ENCODE measurements at places on chromosomes 13 and 19.

GRCh38 chr13:48892053-48892687, 83.5 kb upstream of the FNDC3A start:
- no peak for DNase-seq

GRCh38 chr19:49492573-49493405, 3.4 kb upstream of the RPS11 start:
- DNase-seq: no peak

- DNase-seq: peak; percentile 17
Measured at GRCh38 chr13:20231839-20232555, at the start of gene GJB6. Gene GJB6 (minus strand): TSS chr13:20232319. CDS start chr13:20223480, 8,839 bp downstream.

DNA sequence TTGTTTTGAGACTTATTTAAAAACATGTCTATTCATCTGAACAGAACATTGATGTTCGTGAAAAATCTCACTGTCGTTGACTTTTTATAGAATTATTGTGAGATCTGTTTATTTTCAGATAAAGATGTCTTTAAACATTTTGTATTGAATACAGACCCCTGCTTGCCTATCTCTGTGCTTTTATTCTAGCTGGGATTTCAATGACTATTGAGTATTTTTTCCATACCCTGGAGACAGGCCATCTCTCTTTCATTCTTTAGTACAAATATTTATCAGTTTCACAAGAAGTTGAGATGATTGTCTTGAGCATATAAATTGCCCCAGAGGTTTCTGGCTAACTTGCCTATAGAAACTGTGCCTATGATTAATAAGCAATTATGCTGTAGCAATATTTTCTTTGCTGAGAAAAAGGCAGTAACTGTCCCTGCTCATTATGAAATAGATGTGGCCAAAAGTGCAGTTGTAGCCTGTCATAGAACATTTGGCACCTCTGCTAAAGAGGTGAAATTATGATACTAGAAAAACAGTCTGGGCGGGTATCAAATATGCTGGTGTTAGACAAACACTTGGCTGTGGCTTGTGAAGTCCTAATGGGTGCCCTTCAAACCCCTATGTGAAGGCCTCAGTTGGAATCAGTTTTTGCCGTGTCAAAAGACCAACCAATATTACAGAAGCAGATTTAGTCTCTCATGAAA, 360.6 kb downstream of the HS6ST3 start:
- DNase-seq: no peak

DNA sequence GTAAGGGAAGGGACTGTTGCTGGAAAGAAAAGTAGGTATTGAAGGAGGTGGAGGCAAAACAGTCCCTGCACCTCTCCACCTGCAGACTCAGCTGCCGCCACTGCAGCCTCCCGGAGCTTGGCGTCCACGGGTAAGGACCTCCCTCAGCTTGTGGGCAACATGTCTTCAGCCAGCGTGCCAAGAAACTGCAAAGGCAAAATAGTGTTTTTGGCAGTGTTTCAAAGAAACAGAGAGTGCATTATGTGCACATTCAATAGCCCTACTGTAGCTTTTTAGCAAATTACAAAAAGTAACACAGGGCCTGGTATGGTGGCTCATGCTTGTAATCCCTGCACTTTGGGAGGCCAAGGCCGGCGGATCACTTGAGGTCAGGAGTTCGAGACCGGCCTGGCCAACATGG, 57.4 kb downstream of the ATP11A start:
- no peak for DNase-seq

- DNase-seq: no peak
Measured at GRCh38 chr13:91722267-91722884, 324.0 kb downstream of the GPC5 start.

- no peak for DNase-seq
Measured at GRCh38 chr19:29538651-29539050, 12.9 kb downstream of the VSTM2B start.

GRCh38 chr19:35354898-35355297, 3.4 kb upstream of the FFAR3 start:
- DNase-seq: no peak

DNA sequence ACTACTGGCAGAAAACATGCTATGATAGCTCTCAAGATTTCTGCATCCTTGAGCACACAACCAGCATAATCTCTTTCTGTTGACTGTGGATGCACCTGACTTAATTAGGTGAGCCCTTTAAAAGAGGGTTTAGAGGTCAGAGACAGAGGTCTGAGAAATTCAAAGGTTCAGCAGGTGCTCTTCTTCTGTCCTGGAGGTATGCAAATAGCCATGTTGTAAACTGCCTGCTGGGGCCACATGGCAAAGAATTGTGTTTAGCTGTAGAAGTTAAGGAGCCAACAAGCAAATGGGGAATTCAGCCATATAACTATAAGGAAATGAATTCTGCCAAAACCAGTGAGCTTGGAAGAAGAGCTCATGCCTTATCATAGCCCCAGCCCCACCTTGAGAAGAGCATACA, 11.6 kb upstream of the DCLK1 start:
- no peak for DNase-seq

GRCh38 chr13:20669162-20669561, 34.3 kb upstream of the IL17D start:
- DNase-seq: no peak

- DNase-seq: no peak
Measured at GRCh38 chr13:48151363-48152161, 56.7 kb upstream of the MED4 start.

DNA sequence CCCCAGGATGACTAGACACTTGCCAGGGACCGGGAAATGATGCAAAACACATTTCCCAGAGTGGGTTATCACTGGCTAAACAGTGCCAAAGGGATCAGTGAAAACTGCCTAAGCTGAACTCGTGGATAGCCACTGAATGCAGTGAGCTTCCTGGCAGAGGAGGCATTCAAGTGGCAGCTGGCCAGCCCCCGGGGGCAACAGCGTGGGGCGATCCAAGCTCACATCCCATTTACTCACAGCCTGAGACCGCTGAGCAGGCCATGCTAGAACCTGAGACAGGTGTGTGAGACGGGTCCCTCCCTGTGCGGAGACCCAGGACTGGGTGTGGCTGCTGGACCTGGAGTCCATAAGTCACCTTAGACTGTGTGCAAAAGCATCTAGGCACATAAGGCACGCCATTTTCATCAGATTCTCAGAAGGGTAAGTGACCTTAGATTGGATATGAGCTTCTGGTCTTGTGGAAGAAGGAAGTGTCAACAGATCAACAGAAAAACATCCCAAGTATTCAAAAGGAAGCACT, 51.9 kb upstream of the SLC15A1 start:
- no peak for DNase-seq

- DNase-seq: no peak
Measured at GRCh38 chr19:10452726-10453618, 32.6 kb downstream of the PDE4A start.

DNA sequence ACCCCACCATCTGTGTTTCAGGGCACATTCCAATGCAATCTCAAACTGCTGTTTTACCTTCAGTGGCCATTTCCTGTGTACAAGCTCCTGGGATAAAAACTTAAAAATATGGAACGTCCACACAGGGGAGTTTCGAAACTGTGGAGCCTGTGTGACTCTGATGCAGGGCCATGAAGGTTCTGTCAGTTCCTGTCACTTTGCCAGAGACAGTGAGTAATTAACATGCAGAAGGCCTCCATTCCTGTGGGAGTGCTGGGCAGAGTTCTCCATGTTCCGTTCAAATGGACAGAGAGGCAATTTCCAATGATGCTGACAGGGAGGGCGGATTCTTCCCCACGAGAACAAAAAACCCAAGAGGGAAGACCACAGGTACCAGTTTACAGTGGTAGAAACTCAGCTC, 24.4 kb downstream of the WDR88 start:
- DNase-seq: no peak

DNA sequence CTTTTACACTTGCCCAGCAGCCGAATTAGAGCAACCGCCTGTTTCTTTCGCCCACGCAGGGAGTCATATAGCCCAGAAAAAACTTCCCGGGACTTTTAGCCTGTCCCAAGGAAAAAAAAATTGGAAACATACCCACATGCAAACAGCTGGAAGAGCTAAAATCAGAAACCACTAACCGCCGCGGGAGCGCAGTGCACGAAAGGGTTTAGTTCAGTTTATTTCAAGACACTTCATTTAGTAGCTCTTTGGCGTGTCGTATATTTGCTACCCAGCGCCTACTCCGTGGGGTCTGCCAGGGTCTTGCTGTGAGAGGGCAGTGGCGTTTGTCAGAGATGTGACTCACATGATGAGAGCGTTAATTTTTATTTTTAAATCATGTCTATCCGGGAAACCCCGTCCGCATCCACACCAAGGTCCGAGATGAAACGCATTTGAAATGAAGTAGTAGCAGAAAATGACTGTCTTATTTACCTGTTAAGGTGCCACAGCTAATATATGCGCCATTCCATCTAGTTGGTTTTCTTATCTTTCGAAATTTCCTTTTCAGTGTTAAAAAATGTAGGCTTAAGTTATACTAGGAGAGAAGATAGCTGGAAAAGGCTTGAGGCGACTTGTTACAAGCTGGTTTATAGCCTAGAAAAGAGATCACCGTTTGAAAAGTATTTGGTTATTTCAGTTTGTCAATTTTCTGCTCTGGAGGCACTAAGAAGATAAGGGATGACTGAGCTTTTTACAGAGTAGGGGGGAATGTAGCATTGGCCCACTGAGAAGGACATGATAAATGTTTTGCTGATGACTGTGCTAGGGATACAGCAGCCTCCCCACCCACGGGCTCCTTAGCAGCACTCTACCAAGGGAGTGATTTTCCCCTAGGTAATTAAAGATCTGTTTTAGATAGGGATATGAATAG, 1.7 kb downstream of the KLF5 start:
- no peak for DNase-seq

- DNase-seq: peak; percentile 72
Measured at GRCh38 chr13:40789275-40790153, at the start of gene SLC25A15. Gene SLC25A15 (plus strand): TSS chr13:40789611. CDS start chr13:40793227, 3,616 bp downstream.

Data from activated naive CD4-positive, alpha-beta T cell treated with Interleukin-2 at 50 U/mL for 16 hours (primary cell).